Suprapubic skin (tissue), 4 donors: ENCODE measurements at places on chromosomes 7 and 10.

- no peaks in the 10 kb centered on the region for H3K27me3 ChIP-seq
- no peak overlapping the region for H3K27ac ChIP-seq
- H3K4me1 ChIP-seq: peaks cover 13% of the 10 kb centered on the region
- no peak for DNase-seq
- H3K36me3 ChIP-seq: peaks cover 6% of the 10 kb centered on the region
These were observed 25.2 kb downstream of the SMNDC1 start for GRCh38 chr10:110279407-110279986.

DNA sequence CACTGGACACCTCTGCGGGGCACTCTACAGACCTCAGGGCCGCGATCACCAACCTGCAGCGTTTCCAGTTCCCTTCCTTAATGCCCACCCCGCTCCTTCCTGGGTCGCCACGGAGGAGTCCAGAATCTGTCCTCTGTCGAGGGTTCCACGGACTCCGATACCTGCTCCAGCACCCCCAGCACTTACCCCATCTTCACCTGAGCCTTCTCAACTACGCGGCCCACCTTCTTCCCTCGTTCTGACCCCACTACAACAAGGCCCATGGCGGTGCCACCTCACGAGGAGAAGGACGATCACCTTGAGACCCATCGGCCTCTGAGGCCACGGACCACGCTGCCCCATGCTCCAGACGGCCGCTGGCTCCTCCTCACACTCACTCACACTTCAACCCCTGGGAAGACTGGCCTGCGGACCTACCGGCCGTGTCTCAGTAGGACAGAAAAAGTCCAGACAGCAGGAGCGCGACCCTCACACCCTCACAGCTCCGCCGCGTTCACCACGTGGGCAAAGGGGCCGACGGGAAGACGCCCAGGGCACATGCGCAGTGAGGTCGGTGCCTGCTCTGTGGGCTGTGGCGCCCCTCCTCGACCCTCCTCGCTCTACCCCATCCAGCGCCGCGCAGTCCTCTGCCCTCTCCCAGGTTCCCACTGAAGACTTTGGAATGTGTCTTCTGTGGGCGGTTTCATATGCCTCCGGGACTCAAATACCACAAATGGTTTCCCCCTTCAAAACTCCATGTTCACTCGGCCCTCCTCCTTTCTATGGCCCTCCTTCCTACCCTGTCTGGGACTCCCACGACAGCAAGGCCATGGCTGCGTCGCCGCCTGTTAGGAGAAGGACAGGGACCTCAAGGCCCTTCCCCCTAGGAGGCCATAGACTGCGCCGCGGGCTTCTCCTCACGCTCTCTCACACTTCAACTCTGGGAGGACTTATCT, 193.9 kb upstream of the PHF14 start:
- no peaks in the 10 kb centered on the region for H3K36me3 ChIP-seq
- no peaks in the 10 kb centered on the region for H3K4me1 ChIP-seq
- H3K27ac ChIP-seq: no peak overlapping the region
- no peaks in the 10 kb centered on the region for H3K27me3 ChIP-seq
- no peak overlapping the region for H3K4me3 ChIP-seq

- H3K4me3 ChIP-seq: peak within 1 kb of the TSS; percentile 84
- peak; percentile 97 for DNase-seq
- H3K36me3 ChIP-seq: no peaks in the 10 kb centered on the region
- H3K27ac ChIP-seq: peak within 1 kb of the TSS; percentile 97
These were observed at the start of gene TM9SF3 for GRCh38 chr10:96586419-96587263. Gene TM9SF3, minus strand, starts transcription at chr10:96587012. Its CDS starts 177 bp downstream, at chr10:96586835.

DNA sequence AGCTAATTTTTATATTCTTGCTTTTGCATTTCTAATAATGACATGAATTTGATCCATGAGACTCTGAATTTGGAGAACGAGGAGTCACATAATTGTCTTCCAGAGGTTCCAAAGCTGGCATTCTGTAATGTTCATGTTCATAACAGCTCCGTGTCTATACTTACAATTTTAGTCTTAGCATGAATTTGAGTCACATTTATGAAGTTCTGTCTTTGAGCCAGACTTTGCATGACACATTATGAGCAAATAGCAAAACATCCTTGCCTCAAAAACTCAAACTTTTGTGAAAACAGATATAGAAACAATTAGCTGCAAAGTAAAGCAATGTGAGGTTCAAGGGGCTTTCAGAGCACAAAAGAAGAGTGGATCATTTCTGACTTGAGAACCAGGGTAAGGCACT, 44.5 kb upstream of the CAV2 start:
- DNase-seq: no peak
- no peak overlapping the region for H3K4me3 ChIP-seq
- no peaks in the 10 kb centered on the region for H3K27me3 ChIP-seq

DNA sequence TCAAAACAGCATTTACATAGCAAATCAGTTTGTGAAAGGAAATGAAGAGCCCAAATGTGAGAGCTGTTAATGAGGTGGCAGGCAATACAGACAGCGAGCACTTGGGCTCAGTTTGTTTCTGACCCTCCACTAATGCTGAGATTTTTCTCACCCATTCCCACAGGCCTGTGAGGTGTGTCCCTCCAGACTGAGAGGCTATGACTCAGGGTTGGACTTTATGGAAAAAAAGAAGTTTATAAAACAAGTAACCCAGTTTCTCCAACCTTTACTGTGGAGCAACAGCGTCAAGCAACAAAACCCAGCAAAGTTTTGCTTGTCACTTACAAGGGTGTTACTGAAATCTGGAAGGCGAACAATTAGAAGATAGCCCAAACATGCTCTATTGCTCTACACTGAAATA, 4.9 kb upstream of the FEZF1 start:
- H3K4me1 ChIP-seq: peaks cover 44% of the 10 kb centered on the region
- no peak for DNase-seq
- H3K4me3 ChIP-seq: no peak overlapping the region
- H3K27me3 ChIP-seq: peaks cover 100% of the 10 kb centered on the region
- no peaks in the 10 kb centered on the region for H3K36me3 ChIP-seq

- H3K4me3 ChIP-seq: no peak overlapping the region
- H3K27ac ChIP-seq: no peak overlapping the region
- no peaks in the 10 kb centered on the region for H3K36me3 ChIP-seq
- H3K27me3 ChIP-seq: no peaks in the 10 kb centered on the region
- peaks cover 23% of the 10 kb centered on the region for H3K4me1 ChIP-seq
- DNase-seq: no peak
These were observed 43.8 kb downstream of the ARL4A start for GRCh38 chr7:12731214-12731656.

GRCh38 chr7:82677493-82677892, 233.9 kb upstream of the CACNA2D1 start:
- DNase-seq: no peak
- no peak overlapping the region for H3K4me3 ChIP-seq
- no peaks in the 10 kb centered on the region for H3K27me3 ChIP-seq
